Activated CD8-positive, alpha-beta memory T cell treated with anti-CD3 and anti-CD28 coated beads, Interleukin-2, amount 10 ng/mL, durations not matched to agents 7 days and 5 days (primary cell): ENCODE measurements at places on chromosomes 5 and 9. TPM values are rescaled to one million over a fixed set of nuclear protein-coding genes. Genes with fewer than 3 reads are reported as not detected.
A peak's percentile ranks its signal among the peaks of the same experiment; 100 is the strongest.

DNA sequence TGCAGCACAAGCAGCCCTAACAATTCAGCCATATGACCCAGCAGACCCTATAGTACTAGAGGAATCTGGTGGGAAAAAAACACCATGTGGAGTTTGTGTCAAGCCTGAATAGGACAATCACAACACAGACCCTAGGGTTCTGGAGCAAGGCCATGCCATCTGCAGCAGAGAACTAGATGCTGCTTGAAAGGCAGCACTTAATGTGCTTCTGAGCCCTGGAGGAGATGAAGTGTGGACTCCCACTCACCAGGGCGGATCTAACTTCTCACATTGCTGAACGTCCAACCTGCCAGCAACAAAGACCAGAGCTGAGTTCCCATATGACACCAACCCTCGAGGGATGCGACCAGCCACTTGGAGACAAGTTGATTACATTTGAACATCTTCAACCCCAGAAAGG is 43.2 kb downstream of the GABBR2 start:
- no peak overlapping the region for H3K27ac ChIP-seq
- no peaks in the 10 kb centered on the region for H3K4me1 ChIP-seq
- no peak for DNase-seq
- no peak overlapping the region for H3K4me3 ChIP-seq
- H3K27me3 ChIP-seq, result peaks cover 11% of the 10 kb centered on the region

DNA sequence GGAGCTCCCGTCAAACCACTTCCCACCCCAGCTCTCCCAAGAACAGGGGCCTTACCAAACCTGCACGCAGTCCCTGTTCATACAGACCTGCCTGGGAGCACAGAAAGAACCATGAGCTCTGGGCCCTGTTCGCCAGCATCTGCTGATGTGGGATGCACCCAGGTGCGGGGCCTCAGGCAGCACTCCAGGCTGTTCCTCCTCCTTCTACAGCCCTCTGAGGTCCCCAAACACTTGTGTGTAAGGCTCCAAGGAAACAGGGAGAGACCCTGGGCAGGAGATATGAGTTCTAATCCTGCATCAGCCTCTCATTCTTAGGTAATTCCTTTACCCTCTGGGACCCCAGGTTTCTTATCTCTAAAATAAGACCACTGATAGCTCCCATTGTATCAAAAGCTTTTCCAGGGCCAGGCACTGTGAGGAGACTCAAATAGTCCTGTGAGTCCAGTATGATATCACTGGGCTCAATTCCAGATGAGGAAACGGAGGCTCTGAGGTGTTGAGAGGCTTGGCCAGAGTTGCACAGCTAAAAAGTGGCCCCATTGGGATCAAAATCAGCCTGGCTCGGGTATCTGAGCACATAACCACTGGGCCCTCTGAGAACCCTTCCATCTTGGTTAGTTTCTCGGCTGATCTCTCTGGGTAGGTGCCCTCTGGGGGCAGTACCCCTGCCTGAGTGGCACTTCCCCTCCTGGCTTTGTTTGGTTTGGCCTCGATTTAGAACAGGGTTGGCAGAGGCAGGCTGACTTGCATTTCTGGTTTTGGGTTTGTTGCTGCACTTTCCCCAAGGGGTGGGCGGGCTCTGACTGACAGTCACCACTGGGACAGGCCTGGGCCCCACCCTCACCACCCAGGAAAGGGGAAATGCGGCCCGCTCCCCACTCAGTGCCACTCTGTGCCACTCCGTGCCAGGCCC is 116.8 kb downstream of the RGS3 start:
- peak; percentile 73 for DNase-seq
- H3K36me3 ChIP-seq, result peaks cover 19% of the 10 kb centered on the region
- peak overlapping the region; percentile 95 for H3K27ac ChIP-seq
- H3K4me3 ChIP-seq, result peak overlapping the region; percentile 65
- H3K27me3 ChIP-seq, result no peaks in the 10 kb centered on the region

GRCh38 chr5:1732945-1733344 is 66.7 kb downstream of the MRPL36 start:
- DNase-seq, result peak; percentile 25
- no peak overlapping the region for H3K27ac ChIP-seq
- no peaks in the 10 kb centered on the region for H3K4me1 ChIP-seq
- H3K36me3 ChIP-seq, result no peaks in the 10 kb centered on the region
- H3K4me3 ChIP-seq, result no peak overlapping the region

GRCh38 chr5:155587458-155587857 is 573.9 kb downstream of the KIF4B start:
- no peak overlapping the region for H3K4me3 ChIP-seq
- H3K4me1 ChIP-seq, result no peaks in the 10 kb centered on the region
- H3K27me3 ChIP-seq, result no peaks in the 10 kb centered on the region

- peaks cover 2% of the 10 kb centered on the region for H3K27me3 ChIP-seq
- no peak for DNase-seq
- no peaks in the 10 kb centered on the region for H3K36me3 ChIP-seq
- H3K4me3 ChIP-seq, result no peak overlapping the region
Observed at GRCh38 chr9:18863791-18864190, 169.2 kb downstream of the SAXO1 start.

DNA sequence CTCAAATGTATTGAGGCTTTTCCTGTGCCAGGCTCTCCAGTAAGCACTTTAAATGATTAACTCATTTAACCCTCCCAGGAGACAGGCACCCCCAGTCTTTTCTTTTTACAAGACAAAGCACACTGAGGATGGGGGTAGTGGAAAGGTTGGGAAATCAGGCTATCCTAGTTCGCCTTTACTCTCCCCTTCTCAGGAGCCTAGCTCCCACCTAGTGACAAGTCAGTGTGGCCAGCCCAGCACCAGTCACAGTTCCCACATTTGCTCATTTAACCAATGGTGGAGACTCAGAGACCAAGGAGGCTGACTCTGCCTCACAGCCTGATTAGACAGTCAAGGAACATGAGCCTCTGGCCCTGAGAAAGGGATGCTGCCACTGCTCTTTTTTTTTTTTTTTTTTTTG is 3.5 kb downstream of the ALDH7A1 start:
- no peak for DNase-seq
- no peak overlapping the region for H3K27ac ChIP-seq
- no peak overlapping the region for H3K4me3 ChIP-seq
- peaks cover 1% of the 10 kb centered on the region for H3K36me3 ChIP-seq

GRCh38 chr5:68086857-68087256 is 128.7 kb upstream of the PIK3R1 start:
- H3K4me3 ChIP-seq, result no peak overlapping the region
- peaks cover 17% of the 10 kb centered on the region for H3K27me3 ChIP-seq
- no peaks in the 10 kb centered on the region for H3K4me1 ChIP-seq
- no peaks in the 10 kb centered on the region for H3K36me3 ChIP-seq
- DNase-seq, result no peak
- no peak overlapping the region for H3K27ac ChIP-seq

DNA sequence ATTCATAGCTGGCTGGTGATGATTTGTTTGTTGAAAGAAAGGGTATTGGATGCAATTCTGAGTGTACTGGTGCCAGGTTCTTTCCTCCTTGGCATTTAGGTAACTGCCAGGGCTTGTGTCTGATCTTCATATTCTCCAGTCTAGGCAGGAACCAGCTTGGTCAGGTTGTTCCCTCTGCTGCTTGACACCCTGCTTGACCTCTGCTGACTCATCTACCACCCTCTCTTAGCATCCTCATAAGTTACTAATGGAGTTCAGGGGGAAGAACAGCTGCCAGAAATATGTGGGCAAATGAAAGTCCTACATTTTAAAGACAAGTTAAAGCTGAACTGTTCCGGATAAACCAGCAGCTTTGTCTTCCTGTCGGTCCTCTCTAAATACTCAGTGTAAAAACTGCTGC is 116.1 kb upstream of the TNC start:
- H3K36me3 ChIP-seq, result no peaks in the 10 kb centered on the region
- H3K4me1 ChIP-seq, result no peaks in the 10 kb centered on the region
- H3K27me3 ChIP-seq, result peaks cover 18% of the 10 kb centered on the region
- H3K27ac ChIP-seq, result no peak overlapping the region
- DNase-seq, result no peak
- no peak overlapping the region for H3K4me3 ChIP-seq

- H3K4me3 ChIP-seq, result no peak overlapping the region
- H3K36me3 ChIP-seq, result no peaks in the 10 kb centered on the region
- H3K27ac ChIP-seq, result no peak overlapping the region
- H3K27me3 ChIP-seq, result no peaks in the 10 kb centered on the region
- DNase-seq, result no peak
Observed at GRCh38 chr5:35470866-35471265, 146.8 kb upstream of the SPEF2 start.

DNA sequence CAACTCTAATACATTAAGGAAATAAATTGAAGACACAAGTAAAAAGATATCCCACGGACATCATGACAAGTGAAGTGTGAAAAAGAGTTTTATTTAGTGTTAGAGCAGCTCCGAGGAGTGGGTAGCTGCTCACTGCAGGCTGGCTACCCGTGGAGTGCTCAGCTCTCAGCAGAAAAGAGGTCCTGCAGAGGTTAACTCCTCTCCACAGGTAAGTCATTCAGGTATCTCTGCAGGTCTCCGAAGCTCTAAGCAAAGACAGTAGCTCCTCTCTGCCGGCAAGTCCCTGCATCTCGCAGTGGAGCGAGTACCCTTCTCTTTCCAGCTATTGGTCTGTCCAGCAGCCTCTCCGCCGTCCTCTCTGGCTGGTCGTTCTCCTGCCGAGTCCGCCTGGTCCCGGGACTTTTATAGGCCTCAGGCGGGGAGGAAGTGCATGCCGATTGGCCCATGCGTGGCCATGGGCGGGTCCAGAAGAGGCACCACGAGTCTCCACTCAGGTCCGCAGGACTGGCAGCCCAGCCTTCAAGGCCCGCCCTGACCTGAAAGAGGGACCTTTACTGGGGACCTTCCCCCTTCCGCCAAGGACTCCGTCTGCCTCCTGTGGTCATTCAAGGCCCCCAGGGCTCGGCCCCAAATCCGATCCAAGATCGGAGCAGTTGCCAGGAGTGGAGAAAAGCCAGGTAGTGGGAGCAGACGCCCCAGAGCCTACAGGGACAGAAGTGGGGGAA is 29.9 kb downstream of the BTNL9 start:
- H3K4me3 ChIP-seq, result no peak overlapping the region
- peaks cover 37% of the 10 kb centered on the region for H3K27me3 ChIP-seq
- no peak overlapping the region for H3K27ac ChIP-seq
- H3K4me1 ChIP-seq, result no peaks in the 10 kb centered on the region
- peak; percentile 30 for DNase-seq

DNA sequence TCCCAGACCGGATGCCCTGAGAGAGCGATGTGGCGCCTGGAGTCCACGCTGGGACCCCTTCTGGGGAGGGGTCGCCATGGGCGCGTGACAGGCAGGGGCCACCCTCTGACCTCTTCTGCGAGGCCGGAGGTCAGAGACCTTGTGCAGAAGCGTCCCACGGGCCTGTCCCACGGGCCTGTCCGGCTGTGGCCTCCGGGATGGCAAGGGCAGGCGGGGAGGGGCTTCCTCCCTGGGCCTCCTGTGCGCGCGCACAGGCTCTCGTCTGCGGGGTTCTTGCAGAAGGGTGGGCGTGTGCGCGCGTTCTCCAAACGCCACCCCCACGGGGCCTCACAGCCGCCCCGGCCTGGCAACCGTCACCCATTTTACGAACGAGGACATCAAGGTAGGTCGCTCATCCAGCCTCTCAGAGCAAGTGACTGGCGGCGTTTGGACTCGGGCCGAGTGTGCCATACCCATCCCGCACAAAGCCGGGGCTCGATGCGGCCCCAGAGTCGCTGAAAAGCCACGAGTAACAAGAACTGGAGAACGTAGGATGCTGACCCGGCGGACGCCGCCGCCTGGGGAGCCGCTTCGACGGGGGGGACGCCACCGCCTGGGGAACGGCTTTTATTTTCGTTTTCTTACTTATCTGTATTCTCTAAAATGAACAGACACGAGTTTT is 897 bp downstream of the AHRR start:
- H3K4me1 ChIP-seq, result peaks cover 28% of the 10 kb centered on the region
- peak overlapping the region; percentile 75 for H3K4me3 ChIP-seq
- H3K27ac ChIP-seq, result peak overlapping the region; percentile 78
- peaks cover 13% of the 10 kb centered on the region for H3K27me3 ChIP-seq
- peak; percentile 62 for DNase-seq

DNA sequence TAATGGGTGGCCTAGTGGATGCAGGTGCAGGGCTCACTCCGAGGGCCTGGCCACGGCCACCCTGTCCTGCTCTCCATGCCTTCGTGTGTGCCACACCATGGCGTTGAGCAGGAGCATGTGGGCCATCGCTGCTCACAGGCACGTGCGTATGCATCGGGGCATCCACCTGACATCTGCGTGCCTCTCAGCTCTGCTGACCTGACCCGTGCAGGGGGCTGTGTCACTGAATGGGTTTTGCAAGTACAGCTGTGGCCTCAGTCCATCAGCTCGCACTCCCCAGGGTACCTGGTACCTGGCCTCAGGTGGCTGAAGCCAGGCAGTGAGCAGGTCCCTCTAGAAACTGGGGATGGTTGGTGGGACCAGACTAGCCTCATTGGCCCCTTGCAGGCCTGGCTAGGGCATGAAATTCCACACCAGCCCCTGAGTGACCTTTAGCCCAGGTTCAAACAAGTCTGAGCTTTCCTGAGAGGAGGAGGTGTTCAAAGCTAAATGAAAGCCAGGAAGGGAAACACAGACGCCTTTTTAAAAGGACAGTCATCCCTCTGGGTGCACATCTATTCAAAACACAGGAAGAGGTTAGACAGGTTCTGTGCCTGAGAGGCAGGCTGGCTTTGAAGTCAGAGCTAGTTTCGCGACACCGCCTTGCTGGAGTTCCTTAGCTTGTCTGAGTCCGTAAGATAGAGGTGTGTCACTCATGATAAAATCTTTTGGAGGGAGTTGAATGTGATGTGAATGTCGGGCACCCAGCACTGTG is 74.0 kb downstream of the MACROH2A1 start:
- H3K27ac ChIP-seq, result peak overlapping the region; percentile 44
- peaks cover 8% of the 10 kb centered on the region for H3K4me1 ChIP-seq
- DNase-seq, result peak; percentile 51
- no peaks in the 10 kb centered on the region for H3K27me3 ChIP-seq
- no peak overlapping the region for H3K4me3 ChIP-seq

DNA sequence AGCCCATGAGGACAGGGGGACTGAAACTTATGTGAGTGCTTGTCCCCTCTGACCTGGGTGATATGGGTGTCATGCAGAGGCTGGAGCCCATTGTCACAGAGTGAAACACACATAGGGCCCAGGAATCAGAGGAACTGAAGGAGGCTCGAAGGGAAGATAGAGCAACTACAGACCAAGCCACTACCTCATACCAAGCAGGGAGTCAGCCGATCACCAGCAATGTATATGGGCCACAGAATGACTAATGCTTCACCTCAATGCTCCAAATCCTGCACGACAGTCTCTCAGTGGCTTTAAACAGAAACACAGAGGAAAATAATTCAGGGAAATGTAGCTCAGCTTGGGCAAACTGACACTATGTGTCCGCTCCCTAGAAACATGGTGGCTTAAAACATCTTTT is 8.9 kb upstream of the FBXW11 start:
- H3K27ac ChIP-seq, result no peak overlapping the region
- peaks cover 12% of the 10 kb centered on the region for H3K4me1 ChIP-seq
- no peaks in the 10 kb centered on the region for H3K27me3 ChIP-seq
- DNase-seq, result peak; percentile 45
- H3K4me3 ChIP-seq, result no peak overlapping the region

GRCh38 chr9:23321049-23321448 is 505.0 kb downstream of the ELAVL2 start:
- H3K27ac ChIP-seq, result no peak overlapping the region
- no peak for DNase-seq
- no peak overlapping the region for H3K4me3 ChIP-seq
- H3K27me3 ChIP-seq, result no peaks in the 10 kb centered on the region
- no peaks in the 10 kb centered on the region for H3K36me3 ChIP-seq

SOX30 gene
- total RNA-seq, result 0.09 TPM

SMIM33 gene
- 0.26 TPM for total RNA-seq

PDZD2 gene
- total RNA-seq, result not detected

CDC25C gene
- 21.3 TPM for total RNA-seq

IFNW1 gene
- not detected for total RNA-seq

ERP44 gene
- 19.6 TPM for total RNA-seq

SLC6A19 gene
- not detected for total RNA-seq

DOCK2 gene
- 271 TPM for total RNA-seq

HEMGN gene
- 0.47 TPM for total RNA-seq

PCDHGB3 gene
- 0.09 TPM for total RNA-seq
